ENCODE measurements at places on chromosomes 5 and 9.

DNA sequence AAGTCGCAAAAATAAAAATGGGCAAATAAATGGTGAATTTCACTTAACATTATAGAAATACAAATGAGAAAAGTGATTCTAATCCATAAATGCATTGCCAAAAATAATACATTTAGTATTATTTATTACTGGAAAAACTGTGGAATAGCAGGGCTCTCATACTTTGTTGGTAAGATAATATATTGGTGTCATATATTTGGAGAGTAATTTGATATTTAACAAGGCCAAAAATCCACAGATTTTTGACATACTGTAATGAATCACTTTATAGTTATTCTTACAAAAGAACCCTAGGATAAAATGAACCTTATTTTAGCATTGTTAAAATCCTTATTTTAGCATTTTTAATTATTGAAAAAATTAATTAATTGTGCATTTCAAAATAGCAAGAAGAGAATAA, 397.2 kb upstream of the DAB2 start:
- no peak for DNase-seq

DNA sequence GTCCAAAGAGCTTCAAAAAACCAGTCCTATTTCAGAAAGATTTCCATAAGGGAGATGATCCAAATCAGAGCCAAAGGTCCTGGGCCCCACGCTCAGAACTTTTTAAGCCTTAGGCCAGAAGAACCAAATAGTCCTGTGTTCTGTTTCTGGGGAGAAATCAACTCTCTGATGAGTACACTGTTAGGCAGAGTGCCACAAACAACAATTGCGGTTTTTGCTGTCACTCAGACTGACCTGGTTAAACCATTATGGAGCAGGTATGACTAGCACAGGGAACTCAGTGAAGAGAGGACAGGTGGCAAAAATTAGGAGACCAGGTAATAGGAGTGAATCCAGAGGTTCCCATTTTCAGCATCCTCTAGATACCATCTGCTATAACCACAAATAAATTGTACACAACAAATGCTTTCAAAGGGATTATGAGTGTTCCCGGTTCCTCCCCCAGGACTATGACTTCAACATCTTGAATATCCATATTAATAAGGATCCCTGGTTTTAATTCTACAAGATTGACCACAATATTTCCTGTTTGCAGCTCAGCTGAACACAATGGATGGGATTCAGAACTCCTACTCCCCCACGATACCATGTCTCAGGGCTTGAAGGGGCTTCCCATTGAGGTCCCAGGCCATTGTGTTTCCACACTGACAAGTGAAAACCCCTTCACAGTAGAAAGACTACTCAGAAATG, 52.1 kb upstream of the FREM1 start:
- no peak for DNase-seq

- no peak for DNase-seq
Observed at GRCh38 chr9:106862110-106862820, 701 bp upstream of the ZNF462 start.

DNA sequence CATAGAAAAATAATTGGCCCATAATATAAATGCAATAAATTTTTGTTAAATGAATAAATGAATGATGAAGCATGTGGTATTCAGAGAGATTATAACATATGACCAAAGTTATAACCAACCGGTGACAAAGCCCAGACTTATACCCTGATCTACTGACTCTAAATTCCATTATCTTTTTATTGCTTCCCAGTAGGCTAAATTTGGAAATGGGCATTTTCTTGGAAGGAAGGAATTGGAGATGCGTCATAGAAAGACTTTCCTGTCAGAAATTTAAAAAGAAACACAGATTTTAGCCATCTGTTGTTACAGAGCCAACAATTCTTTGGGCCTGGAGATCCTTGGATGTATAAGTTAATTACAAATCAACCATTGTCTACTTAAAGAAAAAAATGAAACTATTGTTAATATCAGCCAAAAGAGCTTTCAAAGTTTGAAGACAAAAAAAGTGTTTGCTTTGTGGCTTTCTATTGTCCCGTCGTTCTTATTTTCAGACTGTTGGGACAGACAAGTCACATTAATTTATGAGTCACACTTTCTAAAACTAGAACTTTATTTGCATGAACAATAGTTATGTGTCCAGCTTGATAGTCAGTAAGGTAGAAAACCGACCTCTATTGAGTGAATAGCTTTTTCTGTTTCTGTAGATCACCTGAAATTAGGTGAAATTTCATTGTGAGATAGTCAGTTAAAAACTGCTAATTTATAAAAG, 428.7 kb downstream of the GABRG2 start:
- DNase-seq = no peak

DNA sequence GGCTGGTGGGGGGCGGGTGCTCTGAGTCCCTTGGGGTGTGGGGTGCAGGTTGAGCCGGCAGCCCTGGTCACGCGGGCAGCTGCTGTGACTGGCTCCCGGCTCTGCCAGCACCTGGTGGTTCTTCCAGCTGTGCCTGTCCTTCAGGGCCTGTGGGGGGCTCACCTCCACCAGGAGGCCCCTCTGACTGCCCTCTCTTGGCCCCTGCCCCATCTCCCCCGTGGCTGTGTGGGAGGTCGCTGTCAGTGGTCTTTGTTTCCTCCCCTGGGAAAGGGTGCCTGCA, 3.3 kb downstream of the RXRA start:
- DNase-seq = no peak

GRCh38 chr9:2560180-2560579, 61.4 kb upstream of the VLDLR start:
- no peak for DNase-seq

GRCh38 chr9:137028263-137029057, 423 bp upstream of the ABCA2 start:
- peak; percentile 77 for DNase-seq

GRCh38 chr5:174400461-174400860, 323.9 kb upstream of the MSX2 start:
- no peak for DNase-seq

DNA sequence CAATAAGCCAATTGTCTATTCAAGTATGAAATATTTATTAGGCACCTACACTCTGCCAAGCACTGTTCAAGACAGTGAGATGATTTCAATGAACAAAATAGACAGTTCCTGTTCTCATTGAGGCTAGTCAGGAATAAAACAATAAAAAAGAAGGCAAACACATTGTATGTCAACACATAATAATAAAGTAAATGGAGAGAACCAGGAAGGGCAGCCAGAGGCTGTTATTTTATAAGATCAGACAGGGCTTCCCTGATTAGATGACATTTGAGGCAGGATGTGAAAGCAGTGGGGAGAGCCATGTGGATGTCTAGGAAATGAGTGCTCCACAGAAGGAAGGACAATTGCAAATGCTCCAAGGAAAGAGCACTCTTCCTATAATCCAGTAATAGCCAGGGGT, 2371.1 kb downstream of the MAT2B start:
- no peak for DNase-seq

DNA sequence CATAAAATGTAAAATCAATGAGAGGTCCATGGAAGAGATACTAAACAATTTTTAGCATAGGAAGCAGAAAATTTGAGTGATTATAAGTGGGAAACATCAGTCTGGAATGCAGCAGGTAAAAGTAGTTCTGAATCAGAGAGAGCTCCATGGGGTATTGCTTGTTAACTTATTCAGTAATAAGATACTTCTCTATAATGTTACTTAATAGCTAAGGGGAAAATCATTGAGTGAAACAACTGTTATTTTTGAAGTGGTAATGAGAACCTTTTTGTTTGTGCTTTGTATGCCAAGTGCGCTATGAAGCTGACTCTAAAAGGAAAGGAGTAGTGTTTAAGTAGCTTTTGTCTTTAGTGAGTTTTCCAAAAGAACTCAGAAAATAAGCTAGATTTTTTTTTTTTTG, 95.2 kb downstream of the ERBIN start:
- DNase-seq = no peak

DNA sequence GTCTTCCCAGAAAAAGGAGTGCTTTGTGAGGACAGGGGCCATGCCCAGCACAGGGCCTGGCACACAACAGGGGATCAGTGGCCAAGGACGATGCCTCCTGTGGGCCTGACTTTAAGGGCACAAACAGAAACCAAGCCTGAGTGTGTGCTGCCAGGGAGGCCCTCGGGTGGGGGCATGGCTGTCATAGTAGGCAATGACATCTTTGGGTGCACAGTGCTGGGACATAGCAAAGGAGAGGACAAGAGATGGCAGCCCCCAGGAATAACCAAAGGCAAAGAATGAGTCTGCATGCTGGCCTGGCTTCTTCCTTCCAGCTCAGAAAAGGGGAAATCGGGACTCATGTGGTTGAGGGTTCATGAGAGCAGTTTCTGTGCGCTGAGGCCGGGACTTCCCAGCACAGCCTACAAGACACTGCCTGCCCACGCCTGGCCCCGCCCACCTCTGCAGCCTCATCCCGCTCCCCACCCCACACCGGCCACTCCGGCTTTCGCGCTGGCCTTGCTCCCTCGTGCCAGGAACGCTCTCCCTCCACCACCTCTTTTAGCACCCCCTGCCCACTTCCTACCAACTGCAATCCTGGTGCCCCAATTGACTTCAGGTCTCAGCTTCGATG, 13.8 kb upstream of the LHX2 start:
- DNase-seq = no peak

GRCh38 chr5:38709678-38710306, 136.0 kb upstream of the OSMR start:
- no peak for DNase-seq

DNA sequence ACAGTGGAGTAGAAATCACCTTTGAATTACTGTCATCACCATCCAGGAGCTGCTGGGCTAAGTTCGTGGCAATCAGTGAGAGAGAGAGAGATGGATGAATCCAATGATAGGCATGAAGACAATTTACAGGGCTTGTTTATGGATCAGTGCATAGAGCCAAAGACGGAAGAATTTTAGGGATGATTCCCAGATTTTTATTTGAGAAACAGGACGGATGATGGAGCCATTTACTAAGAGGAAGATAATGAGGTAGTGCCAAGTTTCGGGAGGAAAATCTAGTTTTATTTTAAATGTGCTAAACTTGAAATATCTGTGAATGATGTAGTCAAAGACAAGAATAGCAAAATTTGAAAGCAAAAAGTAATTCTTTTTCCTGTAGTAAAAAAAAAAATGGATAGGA, 394.2 kb upstream of the PAPPA start:
- no peak for DNase-seq

- no peak for DNase-seq
Observed at GRCh38 chr5:176183321-176184074, 54.7 kb upstream of the SIMC1 start.

GRCh38 chr5:82222597-82223574, 55.3 kb downstream of the RPS23 start:
- no peak for DNase-seq

- DNase-seq = no peak
Observed at GRCh38 chr5:130166839-130167490, 262.7 kb downstream of the CHSY3 start.

DNA sequence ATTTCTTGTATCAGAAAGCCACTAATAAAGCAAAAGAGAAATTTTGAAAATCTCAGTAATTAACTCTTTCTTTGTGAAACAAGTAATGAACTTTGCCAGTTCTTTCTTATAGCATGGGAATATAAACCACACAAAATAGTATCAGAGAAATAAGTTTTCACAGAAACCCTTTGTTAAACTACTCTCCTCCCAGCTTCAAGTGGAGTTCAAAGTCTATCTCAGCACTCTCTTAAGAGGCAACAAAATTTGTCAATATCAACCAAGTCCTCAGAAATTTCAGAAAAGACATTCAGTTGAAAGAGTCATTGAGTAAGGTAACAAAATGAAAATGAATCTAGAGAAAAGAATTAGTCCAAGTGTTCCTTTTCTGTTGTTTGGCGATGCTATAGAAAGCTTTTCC, 89.3 kb downstream of the NTRK2 start:
- no peak for DNase-seq
